T-cell (primary cell): ENCODE measurements at places on chromosomes 2 and 18. TPM values are rescaled to one million over a fixed set of nuclear protein-coding genes. Genes with fewer than 3 reads are reported as not detected.

ELOA2 gene
- total RNA-seq = not detected

CACNB4 gene
- 0.25 TPM for total RNA-seq

DLX1 gene
- not detected for total RNA-seq

INO80D gene
- 41.9 TPM for total RNA-seq

GPAT2 gene
- 3.9 TPM for total RNA-seq

GREB1 gene
- 0.23 TPM for total RNA-seq

SLC11A1 gene
- 0.40 TPM for total RNA-seq

ZSWIM2 gene
- not detected for total RNA-seq
